CD14-positive monocyte (primary cell): ENCODE measurements at places on chromosomes 11 and 22. TPM values are rescaled to one million over a fixed set of nuclear protein-coding genes. Genes with fewer than 3 reads are reported as not detected.
A peak's percentile ranks its signal among the peaks of the same experiment; 100 is the strongest.

Gene SLC17A6
- polyA plus RNA-seq: not detected

Gene MMP12
- not detected in 2 replicates for polyA plus RNA-seq

Gene SLC22A6
- polyA plus RNA-seq: not detected in 2 replicates

Gene LGALS12
- 13.5 and 19.4 TPM in 2 replicates for polyA plus RNA-seq

Gene AQP11
- 0.18 TPM for polyA plus RNA-seq

Gene OR51T1
- polyA plus RNA-seq: not detected

Gene MOGAT2
- polyA plus RNA-seq: not detected in 2 replicates

Gene VWCE
- not detected for polyA plus RNA-seq

Gene ACR
- polyA plus RNA-seq: not detected

Gene SEC14L2
- polyA plus RNA-seq: 0.03 TPM in 1 of 2 replicates, not detected in the other

GRCh38 chr11:40291741-40292140 lies 1167.7 kb downstream of the LRRC4C start:
- H3K27ac ChIP-seq: no peak overlapping the region
- DNase-seq: no peak
- H3K36me3 ChIP-seq: no peaks in the 10 kb centered on the region
- H3K27me3 ChIP-seq: peaks cover 15% of the 10 kb centered on the region
- no peak overlapping the region for H3K4me3 ChIP-seq
- no peaks in the 10 kb centered on the region for H3K4me1 ChIP-seq

GRCh38 chr11:126039485-126040271 lies 23.0 kb downstream of the CDON start:
- H3K27ac ChIP-seq: no peak overlapping the region
- no peak for DNase-seq
- H3K4me3 ChIP-seq: no peak overlapping the region
- H3K36me3 ChIP-seq: no peaks in the 10 kb centered on the region

- H3K4me3 ChIP-seq: no peak overlapping the region
- no peaks in the 10 kb centered on the region for H3K4me1 ChIP-seq
- no peaks in the 10 kb centered on the region for H3K27me3 ChIP-seq
- H3K27ac ChIP-seq: no peak overlapping the region
- H3K36me3 ChIP-seq: peaks cover 25% of the 10 kb centered on the region
These were observed 23.5 kb downstream of the RNF214 start for GRCh38 chr11:117255966-117256365.

DNA sequence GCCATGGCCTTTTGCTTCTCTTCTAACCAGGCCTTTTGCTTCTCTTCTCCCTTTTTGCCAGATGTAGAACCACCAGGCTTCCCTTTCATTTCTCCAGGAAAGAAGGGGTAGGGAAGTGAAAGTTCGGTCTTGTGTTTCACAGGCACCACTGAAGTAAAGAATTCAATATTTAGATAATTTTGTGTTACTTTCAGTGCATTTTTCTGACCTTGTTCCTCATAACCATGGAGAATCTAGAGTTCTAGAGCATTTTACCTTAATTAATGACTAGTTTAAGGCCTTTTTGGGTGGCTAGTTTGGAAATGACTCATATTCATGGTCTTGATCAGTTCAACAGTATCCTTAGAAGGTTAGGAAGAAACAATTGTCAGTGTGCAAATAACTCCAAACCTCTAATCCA lies 22.7 kb downstream of the GRAMD1B start:
- no peaks in the 10 kb centered on the region for H3K27me3 ChIP-seq
- no peaks in the 10 kb centered on the region for H3K36me3 ChIP-seq
- peak; percentile 50 for DNase-seq
- peak overlapping the region; percentile 23 for H3K27ac ChIP-seq

DNA sequence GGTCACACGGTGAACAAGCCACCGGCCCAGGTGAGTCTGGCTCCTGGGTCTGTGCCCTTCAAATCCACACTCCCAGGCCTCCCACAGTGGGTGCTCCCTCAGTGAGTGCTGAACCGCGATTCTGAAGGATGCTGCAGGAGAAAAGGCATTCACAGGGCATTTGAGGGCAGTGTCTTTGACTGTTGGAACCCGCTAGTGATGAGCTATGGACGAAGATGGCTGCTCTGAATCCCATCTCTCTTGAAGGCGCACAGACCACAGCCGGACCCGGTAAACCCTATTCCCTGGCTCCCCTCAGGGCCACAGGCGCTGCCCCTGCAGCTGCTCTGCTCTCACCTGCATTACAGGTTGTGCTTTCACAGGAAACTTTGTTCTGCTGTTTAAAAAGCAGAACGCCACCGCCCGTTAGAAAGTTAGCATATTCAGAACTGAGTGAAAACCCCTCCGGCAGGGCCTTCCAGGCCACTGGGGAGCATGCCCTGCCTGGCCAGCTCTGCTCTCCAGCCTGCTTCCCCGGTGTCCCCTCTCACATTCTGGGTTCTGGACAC lies 3.2 kb downstream of the LRRC32 start:
- peaks cover 27% of the 10 kb centered on the region for H3K4me1 ChIP-seq
- H3K4me3 ChIP-seq: no peak overlapping the region
- no peaks in the 10 kb centered on the region for H3K36me3 ChIP-seq
- peaks cover 25% of the 10 kb centered on the region for H3K27me3 ChIP-seq
- no peak overlapping the region for H3K27ac ChIP-seq

DNA sequence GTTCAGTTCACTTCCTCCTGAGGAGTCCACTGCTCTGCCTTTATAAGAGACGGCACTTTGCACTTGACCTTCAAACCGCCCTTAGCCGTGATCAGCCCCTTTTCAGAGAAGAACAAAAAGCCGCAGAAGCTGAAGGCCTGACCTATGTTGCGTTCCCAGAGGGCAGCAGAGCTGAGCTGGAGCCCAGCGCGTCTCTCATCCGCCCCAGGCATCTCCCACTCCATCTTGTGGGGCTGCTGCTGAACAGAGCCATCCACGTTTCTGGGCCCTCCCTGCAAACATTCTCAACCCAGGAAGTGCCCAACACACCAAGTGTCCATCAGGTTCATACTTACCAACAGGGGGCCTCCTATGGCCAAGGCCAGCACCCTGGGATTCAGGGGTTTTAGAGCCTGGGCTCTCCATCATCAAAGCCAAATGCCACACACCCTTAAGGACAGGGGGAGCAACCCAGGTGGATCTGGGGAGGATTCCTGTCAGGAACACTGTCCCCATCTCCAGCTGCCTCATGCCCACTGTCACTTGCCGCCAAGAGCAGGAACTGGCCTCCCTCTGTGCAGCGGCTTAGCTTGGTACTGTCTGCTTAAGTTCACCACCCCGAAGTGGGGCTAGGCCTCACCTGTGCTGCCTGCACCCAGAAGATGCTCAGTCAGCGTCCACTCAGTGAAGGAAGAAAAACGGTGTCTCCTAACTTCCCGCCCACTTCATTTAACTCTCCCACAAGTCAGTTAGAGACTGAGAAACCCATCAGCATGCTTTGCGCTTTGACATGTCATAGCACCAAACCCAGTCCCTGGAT lies 16.0 kb upstream of the EFCAB6 start:
- DNase-seq: no peak
- H3K36me3 ChIP-seq: no peaks in the 10 kb centered on the region
- no peaks in the 10 kb centered on the region for H3K4me1 ChIP-seq
- no peak overlapping the region for H3K4me3 ChIP-seq
- H3K27ac ChIP-seq: no peak overlapping the region

DNA sequence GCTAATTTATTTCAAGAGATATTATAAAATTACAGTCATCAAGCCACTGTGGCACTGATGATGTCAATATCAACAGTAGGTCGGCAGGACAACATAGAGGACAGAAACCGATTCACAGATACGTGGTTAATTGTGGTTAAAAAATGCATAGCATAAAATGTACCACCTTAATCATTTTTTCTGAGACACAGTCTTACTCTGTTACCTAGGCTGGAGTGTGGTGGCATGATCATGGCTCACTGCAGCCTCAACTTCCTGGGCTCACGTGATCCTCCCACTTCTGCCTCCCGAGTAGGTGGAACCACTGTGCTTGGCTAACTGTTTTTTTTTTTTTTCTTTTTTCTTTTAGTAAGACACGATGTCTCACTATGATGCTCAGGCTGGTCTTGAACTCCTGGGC lies 21.0 kb upstream of the TOLLIP start:
- no peaks in the 10 kb centered on the region for H3K27me3 ChIP-seq
- no peaks in the 10 kb centered on the region for H3K36me3 ChIP-seq
- no peak overlapping the region for H3K4me3 ChIP-seq
- H3K27ac ChIP-seq: no peak overlapping the region

DNA sequence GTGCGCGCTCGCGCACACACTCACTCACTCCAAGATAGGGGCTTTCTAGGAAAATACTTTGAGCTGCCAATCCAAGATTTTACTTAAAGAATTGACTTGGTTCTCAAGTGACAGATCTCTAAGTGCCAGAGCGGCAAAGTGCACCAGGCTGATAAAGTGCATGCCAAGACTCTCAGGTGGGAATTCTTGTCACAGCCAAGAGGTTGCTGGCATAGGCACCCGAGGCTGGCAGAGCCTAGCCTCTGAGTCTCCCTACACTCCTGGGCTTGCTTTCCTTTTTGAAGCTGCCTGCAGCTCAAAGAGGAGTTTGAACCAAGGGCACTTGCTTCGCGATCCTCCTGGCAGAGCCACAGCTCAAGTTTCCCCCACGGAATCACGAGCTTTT lies 2.5 kb upstream of the ADM start:
- H3K36me3 ChIP-seq: peaks cover 10% of the 10 kb centered on the region
- H3K4me1 ChIP-seq: peaks cover 45% of the 10 kb centered on the region
- H3K4me3 ChIP-seq: peak overlapping the region; percentile 79
- H3K27me3 ChIP-seq: peaks cover 16% of the 10 kb centered on the region
- DNase-seq: no peak

GRCh38 chr11:47852053-47852452 lies 3.9 kb upstream of the NUP160 start:
- no peaks in the 10 kb centered on the region for H3K27me3 ChIP-seq
- DNase-seq: no peak
- no peak overlapping the region for H3K4me3 ChIP-seq
- no peaks in the 10 kb centered on the region for H3K36me3 ChIP-seq
- H3K4me1 ChIP-seq: peaks cover 19% of the 10 kb centered on the region

DNA sequence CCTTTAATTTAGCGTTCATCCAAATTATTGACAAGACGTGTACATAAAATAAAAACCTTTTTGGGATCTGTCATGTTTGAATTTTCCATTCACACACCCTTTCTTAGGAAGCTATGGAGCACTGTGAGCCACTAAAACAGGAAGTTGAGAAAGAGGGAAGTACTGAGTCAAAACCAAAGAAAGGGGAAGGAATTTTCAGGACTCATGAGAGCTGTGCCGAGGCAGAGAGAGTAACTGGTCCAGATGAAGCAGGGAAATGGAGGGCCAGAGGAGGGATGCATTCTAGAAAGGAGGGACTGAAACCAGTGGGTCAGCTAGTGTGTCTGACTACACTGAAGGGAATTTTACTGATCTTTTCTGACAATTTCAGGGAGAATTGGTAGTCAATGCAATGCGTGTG lies 24.9 kb downstream of the APLP2 start:
- H3K4me3 ChIP-seq: no peak overlapping the region
- H3K27me3 ChIP-seq: no peaks in the 10 kb centered on the region
- H3K36me3 ChIP-seq: no peaks in the 10 kb centered on the region
- peak overlapping the region; percentile 70 for H3K27ac ChIP-seq
- DNase-seq: peak; percentile 90

- H3K4me1 ChIP-seq: no peaks in the 10 kb centered on the region
- H3K27me3 ChIP-seq: no peaks in the 10 kb centered on the region
- H3K27ac ChIP-seq: no peak overlapping the region
- no peak for DNase-seq
- peaks cover 69% of the 10 kb centered on the region for H3K36me3 ChIP-seq
- no peak overlapping the region for H3K4me3 ChIP-seq
These were observed 9.1 kb downstream of the PHF5A start for GRCh38 chr22:41459431-41459830.

- DNase-seq: no peak
- H3K36me3 ChIP-seq: no peaks in the 10 kb centered on the region
- no peaks in the 10 kb centered on the region for H3K27me3 ChIP-seq
- H3K4me3 ChIP-seq: no peak overlapping the region
These were observed 4747.7 kb upstream of the OR11H1 start for GRCh38 chr22:10780281-10780680.
